LNCaP clone FGC (cell line): ENCODE measurements at places on chromosomes 3 and 15.
A peak's percentile ranks its signal among the peaks of the same experiment; 100 is the strongest.

GRCh38 chr3:78894787-78895186 lies 873.0 kb downstream of the ROBO1 start:
- DNase-seq: no peak

DNA sequence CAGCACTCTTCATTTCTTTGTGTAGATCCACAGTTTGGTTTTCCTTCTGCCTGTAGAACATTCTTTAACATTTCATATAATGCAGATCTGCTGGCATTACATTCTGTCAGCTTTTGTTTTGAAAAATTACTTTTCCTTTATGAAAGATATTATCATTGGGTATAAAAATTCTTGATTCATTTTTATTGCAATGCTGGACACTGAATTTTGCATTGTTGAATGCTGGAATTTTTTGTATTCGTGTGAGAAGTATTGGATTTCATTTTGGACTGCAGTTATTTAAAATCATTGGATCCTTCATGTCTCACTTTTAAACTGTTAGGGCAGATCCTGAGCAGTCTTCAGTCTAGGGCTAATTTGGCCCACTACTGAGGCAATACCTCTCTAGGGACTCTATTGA lies 67.1 kb downstream of the SNRK start:
- no peak for DNase-seq

DNA sequence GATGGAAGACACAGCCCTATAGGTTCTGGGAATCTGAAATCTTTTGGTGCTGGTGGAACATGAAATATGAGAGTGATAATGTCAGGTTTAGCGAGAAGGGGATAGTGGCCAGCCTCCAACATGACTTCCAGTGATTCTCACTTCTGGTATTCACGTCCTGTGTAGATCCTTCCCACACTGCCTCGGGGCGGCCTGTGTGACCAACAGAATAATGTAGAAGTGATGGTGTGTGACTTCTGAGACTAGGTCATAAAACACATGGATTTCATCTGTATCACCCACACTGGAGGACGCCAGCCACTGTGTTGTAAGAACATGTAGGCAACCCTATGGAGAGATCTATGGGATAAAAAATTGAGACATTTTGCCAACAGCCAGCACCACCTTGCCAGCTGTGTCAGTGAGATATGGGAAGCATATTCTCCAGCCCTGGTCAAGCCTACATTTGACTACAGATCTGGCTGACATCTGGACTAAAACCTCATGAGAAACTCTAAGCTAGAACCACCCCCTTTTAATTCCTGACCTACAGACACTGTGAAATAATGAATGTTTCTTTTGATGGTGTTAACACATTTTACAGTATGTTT lies 25.5 kb upstream of the NUDT16 start:
- DNase-seq: no peak

- DNase-seq: no peak
These were observed 64.9 kb upstream of the SELENOK start for GRCh38 chr3:53956586-53956985.

- no peak for DNase-seq
These were observed 15.1 kb downstream of the HERC1 start for GRCh38 chr15:63818629-63819028.

- no peak for DNase-seq
These were observed 98.2 kb downstream of the HCN4 start for GRCh38 chr15:73270366-73271097.

DNA sequence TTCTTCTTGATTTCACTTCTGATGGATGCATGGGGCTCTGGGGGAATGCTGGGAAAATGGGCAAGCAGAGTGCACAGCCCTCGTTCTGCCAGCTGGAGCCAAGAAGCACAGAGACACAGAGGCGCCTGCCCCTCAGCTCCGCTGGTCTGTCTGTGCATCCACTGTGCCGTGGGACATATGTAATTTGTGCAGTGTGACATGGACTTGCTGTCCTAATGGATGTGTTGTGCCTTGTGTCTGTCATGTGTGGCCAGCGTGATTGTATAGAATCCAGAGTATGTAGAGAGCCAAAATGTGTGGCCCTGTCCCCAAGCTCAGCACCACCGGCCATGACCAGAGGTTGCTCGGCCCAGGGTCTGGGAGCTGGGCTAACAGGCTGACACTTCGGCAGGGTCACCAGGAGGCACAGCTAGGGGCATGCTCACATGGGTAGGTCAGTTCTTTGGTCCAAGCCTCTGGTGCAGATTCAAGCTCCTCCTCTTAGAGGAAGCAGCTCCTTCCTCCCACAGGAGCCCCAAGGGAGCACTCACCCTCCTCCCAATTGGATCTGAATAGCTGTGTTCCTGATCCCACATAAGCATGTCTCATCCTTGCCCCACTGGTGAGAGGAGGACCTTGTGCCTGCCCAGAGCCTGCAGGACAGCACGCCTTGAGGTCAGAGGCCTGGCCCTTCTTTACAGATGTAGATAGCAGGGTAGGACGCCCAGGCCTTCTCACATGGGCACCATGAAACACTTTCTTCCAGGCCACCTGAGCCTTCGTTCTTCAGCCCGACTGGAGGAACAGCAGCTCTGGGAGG lies 100.8 kb upstream of the ABHD17C start:
- no peak for DNase-seq

GRCh38 chr3:115704661-115705338 lies 81.5 kb downstream of the GAP43 start:
- peak; percentile 68 for DNase-seq
